ENCODE measurements at places on chromosomes 12 and 14.

GRCh38 chr14:52397844-52398243 lies 83.7 kb downstream of the PTGER2 start:
- DNase-seq = no peak

DNA sequence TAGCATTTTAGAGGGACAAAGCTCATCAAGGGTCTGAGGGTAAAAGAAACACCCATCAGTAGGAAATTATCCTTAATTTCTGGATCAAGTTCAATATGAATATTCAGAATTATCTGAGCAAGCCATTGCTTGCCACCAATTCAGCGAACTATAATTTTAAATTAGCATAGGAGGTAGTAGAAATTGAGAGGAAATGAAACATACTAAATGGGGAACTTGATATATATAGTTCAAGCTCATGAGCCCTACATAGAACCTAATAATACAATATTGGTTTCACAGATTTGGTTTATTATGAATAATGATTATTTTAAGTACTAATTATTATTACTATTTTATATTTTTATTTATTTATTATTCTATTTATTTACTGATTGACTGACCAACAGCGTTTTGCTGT lies 42.1 kb upstream of the GXYLT1 start:
- DNase-seq = no peak

GRCh38 chr14:69495341-69495921 lies 10.9 kb downstream of the PLEKHD1 start:
- DNase-seq = no peak

DNA sequence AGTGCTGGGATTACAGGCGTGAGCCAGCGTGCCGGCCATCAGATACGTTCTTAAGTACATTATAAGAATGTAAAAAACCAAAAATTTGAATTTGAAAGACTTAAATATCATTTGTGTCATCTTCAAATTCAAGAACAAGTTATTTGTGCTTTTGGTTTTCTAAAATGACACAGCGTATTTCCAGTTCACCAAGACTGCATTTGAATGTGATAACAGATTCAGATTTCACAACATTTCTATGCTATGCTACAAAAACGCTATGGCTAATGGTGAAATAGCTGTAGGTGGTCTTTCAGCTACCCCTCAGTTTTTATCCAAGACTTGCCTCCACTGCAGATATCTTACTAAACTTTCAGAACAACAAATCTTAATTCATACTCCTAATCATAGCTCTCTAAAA lies 46.7 kb downstream of the APPL2 start:
- no peak for DNase-seq

DNA sequence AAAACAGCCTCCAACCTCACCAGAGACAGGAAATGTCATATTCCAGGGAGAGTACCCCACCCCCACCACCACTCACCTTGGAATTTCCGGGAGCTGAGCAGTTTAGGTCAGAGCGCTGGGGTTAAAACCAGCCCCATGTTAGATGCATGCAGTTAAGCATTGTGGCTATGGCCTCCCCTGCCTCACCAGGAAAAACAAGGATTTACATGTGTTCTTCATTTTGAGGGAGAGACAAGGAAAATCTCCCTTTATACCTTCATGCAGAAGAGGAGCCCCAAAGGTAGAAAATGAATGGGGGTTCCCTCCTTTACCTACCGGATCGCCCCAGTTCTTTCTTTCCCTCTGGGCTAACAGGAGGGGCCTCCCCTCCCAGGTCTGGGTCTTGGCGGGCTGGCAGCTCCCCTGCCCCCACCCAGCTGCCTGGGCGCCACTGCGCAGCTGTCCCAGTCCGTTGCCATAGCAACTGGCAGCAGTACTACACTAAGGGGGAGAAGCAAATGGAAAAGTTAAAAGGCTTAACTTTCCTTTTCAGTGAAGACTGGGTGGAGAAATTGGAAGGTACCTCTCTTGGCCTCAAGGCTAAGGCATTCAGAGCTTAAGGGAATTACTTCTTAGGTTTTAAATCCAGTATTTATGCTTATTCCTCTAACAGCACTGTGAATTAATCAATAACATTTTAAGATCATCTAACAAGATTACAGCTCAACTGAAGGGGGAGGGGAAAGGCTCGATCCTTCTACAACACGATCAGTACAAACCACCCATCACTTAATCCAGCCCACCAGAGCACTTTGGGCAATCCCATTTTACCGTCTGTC lies 20.5 kb downstream of the CBX5 start:
- peak; percentile 91 for DNase-seq

GRCh38 chr12:7542813-7543212 lies 39.2 kb upstream of the CD163 start:
- DNase-seq = peak; percentile 27

DNA sequence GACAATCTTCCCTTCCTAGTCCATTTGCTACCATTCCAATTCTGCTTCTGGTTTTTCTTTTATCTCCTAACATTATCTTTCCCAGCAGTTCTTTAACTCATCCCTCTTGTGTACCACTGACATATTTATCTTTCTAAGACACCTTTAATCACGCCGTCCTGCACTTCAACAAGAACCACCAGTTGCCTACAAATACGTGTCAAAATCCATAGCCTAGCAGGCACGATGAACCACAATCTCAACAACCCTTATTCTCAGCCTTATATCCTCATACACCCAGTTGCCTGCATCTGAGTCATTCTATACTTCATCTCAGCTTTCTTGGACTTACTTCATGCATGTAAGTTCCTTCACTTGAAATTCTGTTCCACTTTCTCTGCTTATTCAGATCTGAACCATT lies 16.4 kb upstream of the ST8SIA1 start:
- DNase-seq = no peak

GRCh38 chr12:58919231-58920101 lies 838 bp downstream of the LRIG3 start:
- DNase-seq = peak; percentile 56

DNA sequence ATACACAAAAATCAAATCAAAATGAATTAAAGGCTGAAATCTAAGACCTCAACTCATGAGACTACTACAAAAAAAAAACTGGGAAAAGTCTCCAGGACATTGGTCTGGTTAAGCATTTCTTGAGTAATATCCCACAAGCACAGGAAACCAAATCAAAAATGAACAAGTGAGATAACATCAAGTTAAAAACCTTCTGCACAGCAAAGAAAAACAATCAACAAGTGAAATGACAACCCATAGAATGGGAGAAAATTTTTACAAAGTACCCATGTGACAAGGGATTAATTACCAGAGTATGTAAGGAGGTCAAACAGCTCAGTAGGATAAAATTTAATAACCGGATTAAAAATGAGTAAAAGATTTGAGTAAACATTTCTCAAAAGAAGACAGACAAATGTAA lies 338.7 kb downstream of the SLC16A7 start:
- no peak for DNase-seq

DNA sequence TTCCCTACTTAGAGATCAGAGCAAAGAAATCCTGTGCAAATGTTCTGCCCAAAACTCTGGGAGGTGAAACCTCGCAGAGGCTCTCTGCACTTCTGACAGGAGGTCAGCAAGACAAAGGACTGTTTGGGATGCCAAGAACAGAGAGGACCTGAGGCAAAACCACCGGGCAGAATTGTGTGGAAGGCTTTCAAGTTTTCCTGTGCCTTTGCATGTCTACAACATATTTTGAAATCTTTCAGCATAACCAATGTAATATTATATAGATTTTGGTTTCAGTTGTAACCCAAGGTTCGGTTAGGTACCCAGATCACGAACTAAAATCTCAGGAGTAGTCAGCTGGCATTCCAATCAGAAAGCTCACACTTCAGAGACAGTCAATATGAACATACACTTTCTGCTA lies 99.4 kb upstream of the PLEKHA5 start:
- DNase-seq = no peak

DNA sequence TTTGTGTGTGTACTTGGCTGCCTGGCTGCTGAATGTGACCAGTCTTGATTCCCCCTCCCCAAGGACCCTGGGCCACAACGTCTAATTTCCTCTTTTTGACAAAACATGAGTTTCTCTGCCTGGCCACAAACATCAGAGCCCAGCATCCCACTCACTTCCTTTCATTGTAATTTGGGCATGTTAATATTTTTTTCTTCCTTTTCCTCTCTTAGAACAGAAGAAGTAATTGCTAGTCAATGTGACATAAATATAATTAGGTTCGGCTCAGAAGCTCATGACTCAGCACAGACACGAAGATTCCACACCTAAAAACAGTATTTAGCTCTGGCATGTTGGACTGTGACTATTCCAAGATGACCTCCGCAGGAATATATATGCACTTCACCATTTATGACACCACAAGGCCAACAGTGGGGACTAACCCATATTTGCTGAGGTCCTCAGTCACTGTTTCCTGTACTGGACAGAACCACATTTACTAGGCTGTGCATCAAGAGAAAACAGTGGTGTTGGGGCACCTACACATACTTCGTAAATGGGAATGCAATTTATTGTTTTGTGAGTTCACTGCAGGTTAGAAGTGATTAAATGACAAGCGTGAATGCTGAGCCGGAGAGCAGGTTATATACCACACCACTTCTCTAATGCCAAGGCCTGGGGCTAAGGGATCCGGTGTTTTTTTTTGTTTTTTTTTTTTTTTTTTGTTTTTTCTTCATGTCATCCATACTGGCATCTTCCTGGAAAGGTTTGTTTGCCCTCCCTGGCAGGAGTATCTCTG lies 4.2 kb downstream of the GSG1 start:
- DNase-seq = peak; percentile 45

DNA sequence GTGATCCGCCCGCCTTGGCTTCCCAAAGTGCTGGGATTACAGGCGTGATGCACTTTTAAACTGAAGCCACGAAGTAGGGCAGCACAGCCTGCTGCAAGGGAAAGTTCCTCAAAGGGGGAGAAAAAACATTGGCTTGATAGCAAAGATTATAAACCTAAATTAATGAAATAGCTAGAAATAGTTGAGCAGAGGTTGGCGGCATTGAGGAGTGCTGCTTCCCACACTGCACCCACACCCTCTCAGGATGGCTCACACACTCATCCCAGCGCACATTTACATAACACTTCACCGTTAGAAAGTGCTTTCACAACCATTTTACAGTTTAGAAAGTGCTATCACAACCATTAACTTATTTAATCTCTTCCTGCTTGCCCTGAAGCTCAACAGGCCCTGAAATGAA lies 44.4 kb upstream of the TCL1A start:
- no peak for DNase-seq

GRCh38 chr14:72754949-72755348 lies 139.0 kb downstream of the DPF3 start:
- no peak for DNase-seq

DNA sequence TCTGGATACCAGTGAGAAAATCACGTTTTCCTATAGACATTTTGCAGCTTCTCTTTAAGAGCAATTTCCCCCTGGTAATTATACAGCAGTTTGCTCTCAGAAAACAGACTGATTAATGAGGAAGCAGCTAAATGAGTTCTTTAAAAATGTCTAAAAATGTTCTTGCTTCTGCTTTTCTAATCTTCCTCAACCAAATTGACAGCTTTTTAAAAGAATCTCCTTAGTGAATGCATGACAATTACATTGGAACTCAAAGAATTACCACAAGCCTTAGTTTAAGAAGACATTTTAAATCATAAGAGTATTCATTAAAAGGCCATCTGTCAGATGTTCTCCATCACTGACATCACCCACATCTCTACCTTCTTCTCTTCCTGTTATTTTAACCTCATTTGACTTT lies 135.8 kb upstream of the PLXNC1 start:
- no peak for DNase-seq

DNA sequence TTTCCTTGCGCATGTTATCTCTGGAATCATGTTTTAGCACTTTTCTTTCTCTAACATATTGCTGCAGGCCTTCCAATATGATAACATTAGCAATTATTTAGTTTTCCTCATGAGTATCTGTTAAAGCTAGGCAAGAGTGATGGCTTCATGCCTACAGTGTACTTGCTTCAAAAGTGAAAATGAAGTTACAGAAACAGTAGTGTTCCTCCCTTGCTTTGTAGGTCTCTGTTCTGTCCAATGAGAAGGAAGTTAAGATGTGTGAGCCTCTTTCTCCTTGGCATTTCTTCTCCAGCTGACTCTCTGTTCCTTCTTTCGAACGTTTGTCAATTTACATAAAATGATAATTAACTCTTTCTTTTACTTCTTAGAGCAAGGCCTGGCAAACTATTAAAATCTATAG lies 22.2 kb downstream of the LRRIQ1 start:
- no peak for DNase-seq

GRCh38 chr12:109575683-109576082 lies 2.1 kb downstream of the MVK start:
- DNase-seq = no peak

- DNase-seq = no peak
Observed at GRCh38 chr12:21509768-21510167, 8.2 kb downstream of the GOLT1B start.

DNA sequence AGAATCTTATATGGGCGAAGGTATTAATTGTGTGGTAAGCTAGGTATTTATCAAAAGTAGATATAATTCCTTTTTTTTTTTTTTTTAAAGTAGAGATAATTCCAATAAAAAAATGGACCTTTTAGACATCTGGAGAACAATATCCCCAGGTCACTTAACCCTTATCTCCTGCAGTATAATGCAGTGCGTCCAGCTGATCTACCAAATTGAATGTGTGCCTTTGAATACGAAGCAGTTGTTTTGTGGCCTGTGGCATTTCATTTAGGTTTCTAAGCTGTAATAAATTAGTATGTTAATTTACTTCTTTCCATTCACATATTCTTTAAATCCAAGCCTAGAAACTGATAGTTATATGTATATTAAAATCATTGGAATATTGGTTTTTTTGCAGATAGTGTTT lies 3.1 kb downstream of the FUT8 start:
- no peak for DNase-seq

GRCh38 chr12:69389831-69390230 lies 30.3 kb downstream of the YEATS4 start:
- DNase-seq = peak; percentile 85

- no peak for DNase-seq
Observed at GRCh38 chr14:106060276-106060975, 534.0 kb downstream of the TMEM121 start.

- DNase-seq = peak; percentile 96
Observed at GRCh38 chr12:76470028-76470939, 89.3 kb downstream of the OSBPL8 start.

Measured in fibroblast of skin of back (primary cell).